ENCODE measurements at places on chromosomes 12 and 14.

DNA sequence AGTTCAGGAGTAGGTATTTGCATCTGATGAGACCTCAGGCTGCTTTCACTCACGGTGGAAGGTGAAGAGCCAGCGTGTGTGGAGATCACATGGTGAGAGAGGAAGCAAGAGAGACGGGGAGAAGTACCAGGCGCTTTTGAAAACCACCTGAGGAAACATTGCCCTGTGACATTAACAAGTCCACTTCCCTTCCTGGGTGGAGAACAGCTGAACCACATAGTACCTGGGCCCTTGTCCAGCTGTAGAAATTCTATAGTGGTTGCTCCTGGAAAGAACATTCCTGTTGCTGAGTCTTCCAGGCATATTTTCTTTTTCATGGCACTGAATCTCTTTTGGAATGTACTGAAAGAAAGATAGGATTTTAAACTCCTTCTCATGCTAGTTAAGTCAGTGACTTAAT is 87.3 kb upstream of the RIN3 start:
- no peak for DNase-seq

- no peak for DNase-seq
These were observed 231.6 kb upstream of the GRIP1 start for GRCh38 chr12:66910366-66910974.

DNA sequence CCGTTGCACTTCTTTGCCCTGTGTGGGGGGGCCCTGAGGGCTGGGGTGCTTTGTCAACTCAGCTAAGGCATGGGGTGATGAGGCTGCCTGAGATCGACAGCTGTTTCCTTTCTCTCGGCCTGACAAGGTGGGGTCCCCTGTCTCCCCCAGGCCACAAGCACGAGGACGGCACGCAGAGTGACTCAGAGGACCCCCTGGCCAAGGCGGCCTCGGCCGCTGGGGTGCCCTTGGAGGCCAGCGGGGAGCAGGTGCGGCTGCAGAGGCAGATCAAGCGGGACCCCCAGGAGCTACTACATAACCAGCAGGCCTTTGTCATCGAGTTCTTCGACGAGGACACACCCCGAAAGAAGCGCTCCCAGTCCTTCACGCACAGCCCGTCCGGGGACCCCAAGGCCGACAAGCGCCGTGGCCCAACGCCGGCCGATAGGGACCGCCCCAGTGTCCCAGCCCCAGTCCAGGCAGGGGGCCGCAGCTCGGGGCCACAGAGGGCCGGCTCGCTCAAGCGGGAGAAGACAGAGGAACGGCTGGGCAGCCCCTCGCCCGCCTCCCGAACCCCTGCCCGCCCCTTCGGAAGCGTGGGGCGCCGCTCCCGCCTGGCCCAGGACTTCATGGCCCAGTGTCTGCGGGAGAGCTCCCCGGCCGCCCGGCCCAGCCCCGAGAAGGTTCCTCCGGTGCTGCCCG is 18.8 kb downstream of the CEP170B start:
- DNase-seq: no peak

DNA sequence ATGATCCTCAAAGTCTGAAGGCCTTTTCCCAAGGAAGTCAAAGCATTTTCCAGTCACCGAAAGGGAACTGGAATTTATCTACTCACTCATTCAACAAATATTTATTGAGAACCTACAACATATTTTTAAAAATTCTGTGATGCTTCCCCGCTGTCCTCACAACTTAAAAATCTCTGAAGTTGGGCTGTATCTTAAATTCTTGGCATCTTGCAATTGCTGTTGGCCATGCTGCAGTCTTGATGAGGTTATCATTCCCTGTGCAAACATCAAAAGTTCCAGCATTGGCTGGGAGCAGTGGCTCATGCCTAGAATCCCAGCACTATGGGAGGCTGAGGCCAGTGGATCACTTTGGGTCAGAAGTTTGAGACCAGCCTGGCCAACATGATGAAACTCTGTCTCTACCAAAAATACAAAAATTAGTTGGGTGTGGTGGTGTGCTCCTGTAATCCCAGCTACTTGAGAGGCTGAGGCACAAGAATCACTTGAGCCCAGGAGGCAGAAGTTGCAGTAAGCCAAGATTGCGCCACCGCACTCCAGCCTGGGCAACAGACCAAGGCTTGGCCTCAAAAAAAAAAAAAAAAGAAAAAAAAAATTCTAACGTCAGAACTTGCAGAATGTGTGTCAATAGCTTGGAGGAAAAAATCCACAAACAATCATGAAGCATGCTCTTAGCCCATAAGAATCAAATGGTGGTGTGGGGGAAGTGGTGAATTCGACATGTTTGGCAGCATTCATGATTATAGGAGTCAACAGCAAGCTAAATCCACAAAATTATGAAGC is 34.9 kb downstream of the CCDC177 start:
- no peak for DNase-seq

DNA sequence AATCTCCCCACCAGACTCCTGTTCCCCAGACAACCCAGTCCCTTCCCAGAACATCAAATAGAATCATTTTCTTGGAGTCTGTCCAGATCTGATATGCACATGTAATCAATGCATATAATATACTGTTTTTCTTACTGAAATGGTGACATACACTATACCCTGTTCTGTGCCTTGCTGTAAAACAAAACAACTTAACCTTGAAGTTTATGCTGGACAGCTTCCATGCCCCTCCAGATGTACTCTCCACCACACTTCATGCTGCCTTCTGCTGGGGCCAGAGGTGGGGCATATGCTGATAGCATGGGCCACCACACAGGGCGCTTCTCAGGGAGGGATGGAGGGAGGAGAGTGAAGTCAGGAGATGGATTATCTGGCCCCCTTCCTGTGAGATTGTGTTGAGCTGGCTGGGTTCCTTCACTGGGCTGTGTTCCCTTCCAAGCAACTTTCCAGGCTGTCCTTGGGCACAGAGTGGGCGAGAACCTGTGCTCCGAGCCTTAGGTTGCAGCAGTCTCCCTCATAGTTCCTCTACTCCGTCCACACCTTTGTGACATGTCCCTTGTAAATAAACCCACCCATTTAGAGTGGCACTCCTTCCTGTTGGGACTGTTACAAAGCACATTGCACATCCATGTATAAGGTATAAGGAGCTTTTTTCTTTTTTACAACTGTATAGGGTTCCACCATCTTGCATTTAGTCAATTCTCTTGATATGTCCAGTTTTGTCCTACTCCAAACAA is 77.6 kb upstream of the RIC8B start:
- no peak for DNase-seq

- no peak for DNase-seq
These were observed 465.2 kb downstream of the PCNX1 start for GRCh38 chr14:71372411-71372838.

- no peak for DNase-seq
These were observed 129.9 kb downstream of the GALC start for GRCh38 chr14:87863047-87863446.

GRCh38 chr14:55223364-55223763 is 32.0 kb upstream of the DLGAP5 start:
- no peak for DNase-seq

GRCh38 chr12:119372540-119372939 is 38.0 kb downstream of the CCDC60 start:
- DNase-seq: no peak

GRCh38 chr12:49198431-49199155 is 9.7 kb upstream of the TUBA1A start:
- no peak for DNase-seq

Data from stimulated activated CD4-positive, alpha-beta T cell treated with anti-CD3 and anti-CD28 coated beads, TNF-alpha, amount 100 ng/mL, for 24 hours (primary cell).